ENCODE measurements at places on chromosomes 3 and 15.
A peak's percentile ranks its signal among the peaks of the same experiment; 100 is the strongest.

GRCh38 chr3:64016941-64017620 is 6.2 kb downstream of the PSMD6 start:
- no peak for DNase-seq

- DNase-seq, result no peak
Observed at GRCh38 chr3:143885780-143886427, 37.6 kb upstream of the SLC9A9 start.

DNA sequence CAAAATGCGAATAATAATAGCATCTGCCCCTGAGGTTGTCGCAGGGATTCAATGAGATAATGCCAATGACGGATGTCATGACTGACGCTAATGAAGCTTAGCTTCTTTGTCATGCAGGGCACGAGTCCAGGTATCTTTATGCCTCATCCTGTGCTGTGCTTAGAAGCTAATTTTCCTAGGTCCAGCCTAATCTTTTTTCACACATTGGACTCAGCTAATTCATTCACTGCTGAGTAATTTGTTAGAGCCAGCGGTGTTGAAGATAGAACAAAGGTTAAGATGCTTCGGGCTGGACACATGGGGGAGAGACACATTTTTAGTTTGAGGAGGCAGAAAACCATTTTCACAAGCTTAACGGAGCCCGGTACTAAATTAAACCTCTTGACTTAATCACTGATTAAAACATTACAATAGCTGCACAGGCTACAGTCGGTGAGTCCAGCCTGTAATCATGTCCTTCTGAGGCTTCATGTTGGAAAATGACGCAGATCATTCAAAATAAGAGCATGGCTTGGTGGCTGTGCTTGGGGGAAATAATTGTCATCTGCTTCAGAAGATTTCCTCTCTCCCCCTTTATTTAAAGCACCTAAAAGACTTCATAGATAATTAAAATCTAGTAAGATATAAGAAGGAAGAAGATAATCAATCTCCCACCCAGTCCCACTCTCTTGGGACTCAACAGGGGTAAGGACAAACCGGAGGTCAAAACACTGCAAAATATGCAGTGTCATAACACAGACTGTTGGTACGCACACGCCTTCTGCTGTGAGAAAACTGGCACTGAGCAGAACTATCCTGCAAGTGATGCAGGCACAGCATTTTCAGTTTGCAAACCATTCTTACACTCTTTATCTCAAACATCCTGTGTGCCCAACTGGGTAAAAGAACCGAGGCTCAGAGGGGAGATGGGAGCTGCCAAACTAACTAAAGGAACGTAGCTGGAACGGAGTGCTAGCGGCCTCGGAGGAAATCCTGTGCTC is 3.3 kb upstream of the CCDC174 start:
- no peak for DNase-seq

DNA sequence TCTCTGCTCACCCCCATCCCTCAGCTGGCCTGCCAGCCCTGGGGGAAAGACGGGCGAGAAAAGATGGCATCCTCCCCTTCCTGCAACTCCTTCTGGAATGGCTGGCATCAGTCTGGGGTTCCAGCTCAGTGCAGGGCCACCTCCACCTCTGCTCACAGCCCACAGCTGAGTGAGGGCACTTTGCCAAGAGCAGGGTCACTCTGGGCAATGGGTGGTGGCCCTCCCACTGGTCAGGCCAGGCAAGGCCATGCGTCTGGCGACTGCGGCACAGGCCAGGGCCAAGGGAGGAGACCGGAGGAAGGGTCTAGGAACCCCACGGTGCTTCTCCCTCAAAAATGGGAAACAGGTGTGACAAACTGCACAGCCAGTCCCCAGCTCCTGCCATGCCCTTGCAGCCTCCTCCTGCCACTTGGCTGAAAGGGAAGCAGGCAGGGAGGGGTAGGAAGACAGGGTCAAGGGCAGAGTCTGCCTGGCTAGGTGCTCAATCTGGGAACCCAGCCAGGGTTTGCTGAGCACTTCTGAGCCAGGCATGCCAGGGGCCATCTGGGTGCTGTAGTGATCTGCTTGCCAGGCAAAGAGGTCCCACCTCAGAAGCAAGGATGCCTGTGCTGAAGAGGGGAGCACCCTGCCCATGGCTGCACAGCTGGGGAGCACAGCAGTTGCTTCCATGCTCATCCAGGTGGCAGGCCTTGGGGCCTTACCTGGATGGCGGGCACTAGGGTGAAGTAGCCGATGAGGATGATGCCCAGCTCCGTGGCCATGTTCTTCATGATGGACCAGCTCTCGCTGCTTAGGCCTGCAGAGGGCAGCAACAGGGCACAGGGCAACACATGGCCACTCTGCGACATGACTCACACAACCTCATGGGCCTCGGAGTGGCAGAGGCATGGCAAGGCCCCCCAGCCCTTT is 41.2 kb downstream of the PTPN23 start:
- DNase-seq, result no peak

GRCh38 chr3:70120357-70120966 is 120.9 kb downstream of the SAMMSON start:
- no peak for DNase-seq

GRCh38 chr3:129868912-129869311 is 24.6 kb downstream of the TMCC1 start:
- no peak for DNase-seq

DNA sequence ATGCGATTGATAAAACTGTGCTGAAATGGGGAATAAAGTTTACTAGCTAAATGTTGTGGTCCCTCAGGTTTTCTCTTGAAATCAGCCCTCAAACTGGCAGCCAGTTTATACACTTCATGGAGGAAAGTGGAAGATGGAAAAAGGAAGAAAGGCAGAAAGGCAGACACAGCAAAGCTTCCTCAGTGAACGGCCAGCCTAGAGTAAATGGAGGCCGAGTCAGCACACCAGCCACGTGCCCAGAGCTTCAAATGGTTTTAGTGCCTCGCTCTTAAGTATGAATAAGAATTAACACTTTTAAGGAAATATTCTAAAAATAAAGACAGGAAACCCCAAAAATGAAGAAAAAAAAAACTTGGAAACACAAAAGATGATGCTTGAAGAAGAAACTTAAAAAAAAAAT is 48.3 kb downstream of the GNB4 start:
- no peak for DNase-seq

GRCh38 chr15:39270221-39270855 is 310.5 kb upstream of the THBS1 start:
- DNase-seq, result no peak

DNA sequence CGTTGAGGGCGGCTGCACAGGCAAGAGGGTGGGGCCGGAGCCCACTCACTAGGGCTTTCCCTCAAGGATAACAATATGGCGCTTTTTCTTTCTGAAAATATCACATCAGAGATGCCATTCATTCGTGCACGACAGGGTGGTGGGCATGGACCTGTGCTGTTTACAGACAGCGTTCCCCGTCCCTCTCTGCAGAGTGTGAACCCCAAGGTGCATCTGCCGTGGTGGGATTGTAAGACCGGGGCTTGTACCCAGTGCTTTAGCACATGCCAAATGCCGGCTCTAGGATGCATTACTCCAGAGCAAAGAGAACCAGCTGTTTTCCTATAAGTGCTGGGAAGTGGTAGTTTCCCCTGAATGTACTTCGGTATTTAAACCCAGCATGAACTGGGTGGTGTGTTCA is 37.0 kb downstream of the CHDH start:
- DNase-seq, result no peak

DNA sequence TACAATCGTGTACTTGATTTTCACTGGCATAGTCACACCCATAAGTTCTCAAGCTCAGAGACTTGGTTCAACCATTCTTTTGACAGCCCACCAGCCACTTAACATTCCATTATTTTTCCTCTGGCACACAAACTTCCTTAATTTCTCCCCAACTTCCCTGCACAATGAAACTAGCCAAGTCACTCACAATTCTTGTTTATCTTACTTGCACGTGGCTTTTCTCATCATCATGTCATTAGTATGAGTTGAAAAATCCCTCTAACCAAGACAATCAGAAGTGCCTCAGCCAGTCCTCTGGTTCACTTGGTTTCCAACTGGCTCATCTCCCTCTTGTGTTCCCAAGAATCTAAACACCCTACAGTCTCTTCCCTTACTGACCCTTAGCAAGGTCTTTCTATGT is 110.5 kb upstream of the PTPRG start:
- DNase-seq, result no peak

GRCh38 chr3:171261487-171261886 is 198.7 kb downstream of the TNIK start:
- no peak for DNase-seq

DNA sequence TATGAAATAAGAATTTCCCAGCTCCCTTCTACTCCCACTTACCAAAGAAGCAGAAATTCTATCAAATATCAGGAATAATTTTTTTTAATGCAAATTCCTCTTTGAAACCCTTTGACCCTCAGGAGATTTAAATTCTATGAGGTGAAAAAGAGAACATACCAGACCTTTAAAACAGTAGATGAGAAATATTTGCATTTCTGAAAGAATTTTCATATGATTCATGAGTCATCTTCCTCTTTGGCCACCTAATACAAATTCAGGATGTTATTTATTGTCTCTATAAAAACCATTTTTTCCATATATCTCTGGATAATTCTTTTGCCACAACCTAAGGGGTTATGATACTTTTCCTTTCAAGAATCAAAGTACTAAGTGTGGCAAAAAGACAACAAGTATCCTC is 67.3 kb upstream of the ST3GAL6 start:
- DNase-seq, result no peak

GRCh38 chr3:13891492-13892073 is 11.7 kb upstream of the WNT7A start:
- no peak for DNase-seq

- DNase-seq, result no peak
Observed at GRCh38 chr15:61102281-61102680, 126.8 kb downstream of the RORA start.

DNA sequence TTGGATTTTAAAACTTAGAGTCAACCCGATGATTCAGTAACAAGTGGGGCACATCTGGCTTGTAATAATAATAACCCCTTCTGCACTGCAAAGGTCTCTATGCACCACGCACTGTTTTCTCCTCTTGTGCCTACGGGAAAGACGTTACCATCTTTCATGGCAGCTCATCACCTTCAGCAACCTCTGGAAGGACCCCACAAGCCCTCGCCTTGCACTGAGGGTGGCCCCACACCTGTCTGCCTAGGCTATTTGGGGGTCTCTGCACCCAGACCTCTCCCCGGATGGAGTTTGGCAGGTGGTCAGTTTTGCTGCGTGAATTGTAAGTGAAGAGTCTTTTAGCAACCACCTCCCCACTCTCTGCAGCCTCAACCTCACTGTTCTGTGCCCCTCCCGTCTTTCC is 138.6 kb upstream of the MEF2A start:
- no peak for DNase-seq

GRCh38 chr15:25470230-25470629 is 31.4 kb upstream of the UBE3A start:
- DNase-seq, result no peak

DNA sequence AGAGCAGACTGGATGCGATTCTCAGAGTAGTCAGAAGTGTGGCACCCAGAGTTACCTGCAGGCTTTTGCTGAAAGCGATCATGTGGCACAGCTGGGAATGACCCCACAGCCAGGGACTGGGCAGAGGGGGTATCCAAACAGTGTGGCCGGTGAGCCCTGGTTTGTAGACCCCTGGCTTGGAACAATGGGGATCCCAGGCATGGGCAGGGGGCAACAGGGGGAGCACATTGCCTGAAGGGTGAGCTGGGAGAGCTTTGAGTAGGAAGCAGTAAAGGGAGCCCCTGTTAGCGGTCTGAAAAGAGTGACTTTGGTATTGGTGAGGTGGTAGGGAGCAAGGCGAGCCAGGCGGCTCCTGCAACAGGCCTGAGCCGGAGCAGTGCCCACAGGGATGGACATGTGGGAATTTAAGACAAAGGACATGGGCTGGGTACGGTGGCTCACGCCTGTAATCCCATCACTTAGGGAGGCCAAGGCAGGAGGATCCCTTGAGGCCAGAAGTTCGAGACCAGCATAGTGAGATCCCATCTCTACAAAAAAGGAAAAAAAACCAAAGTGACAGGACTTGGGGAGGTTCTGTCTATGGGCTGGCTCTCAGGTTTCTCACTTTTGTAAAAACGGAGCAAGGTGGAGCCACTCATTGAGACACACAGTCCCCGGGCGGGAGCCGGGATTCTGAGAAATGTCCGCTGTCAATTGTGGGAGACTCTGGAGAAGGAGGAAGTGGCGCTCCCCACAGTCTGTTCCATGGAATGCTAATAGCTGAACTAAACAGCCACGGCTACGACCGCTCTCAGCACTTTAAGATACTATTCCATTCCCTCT is 223.8 kb upstream of the LYSMD4 start:
- DNase-seq, result no peak

- no peak for DNase-seq
Observed at GRCh38 chr15:25173241-25174028, 218.6 kb downstream of the SNRPN start.

GRCh38 chr15:88620995-88621772 is at the start of gene AEN:
AEN (plus strand) TSS chr15:88621340; CDS start chr15:88626210, 4,870 bp downstream.
- peak; percentile 74 for DNase-seq

DNA sequence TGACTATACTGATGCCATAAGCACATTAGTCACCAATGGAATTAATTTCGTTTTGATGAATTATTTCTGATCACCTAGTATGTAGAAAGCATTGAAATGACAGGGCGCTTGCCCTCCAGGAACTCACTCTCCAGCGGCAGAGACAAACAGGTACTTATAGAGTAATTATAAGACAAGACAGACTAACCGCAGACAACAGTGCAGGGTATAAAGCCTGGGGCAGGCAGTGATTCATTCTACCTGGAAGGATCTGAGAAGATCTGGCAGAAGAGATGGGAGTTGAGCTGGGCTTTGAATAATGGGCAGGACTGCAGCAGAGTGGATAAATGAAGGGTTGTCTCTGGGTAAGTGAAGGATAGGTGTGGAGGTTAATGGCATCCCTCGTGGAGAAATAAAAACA is 331.8 kb downstream of the FGF12 start:
- no peak for DNase-seq

GRCh38 chr3:129235344-129235917 is 14.0 kb upstream of the COPG1 start:
- DNase-seq, result no peak

GRCh38 chr3:3288255-3288654 is 108.8 kb upstream of the CRBN start:
- no peak for DNase-seq

GRCh38 chr3:42755681-42756578 is 17.1 kb downstream of the CCDC13 start:
- no peak for DNase-seq

- no peak for DNase-seq
Observed at GRCh38 chr15:70140543-70141375, 43.0 kb upstream of the TLE3 start.

- DNase-seq, result no peak
Observed at GRCh38 chr3:167972502-167972901, 123.2 kb downstream of the GOLIM4 start.

DNA sequence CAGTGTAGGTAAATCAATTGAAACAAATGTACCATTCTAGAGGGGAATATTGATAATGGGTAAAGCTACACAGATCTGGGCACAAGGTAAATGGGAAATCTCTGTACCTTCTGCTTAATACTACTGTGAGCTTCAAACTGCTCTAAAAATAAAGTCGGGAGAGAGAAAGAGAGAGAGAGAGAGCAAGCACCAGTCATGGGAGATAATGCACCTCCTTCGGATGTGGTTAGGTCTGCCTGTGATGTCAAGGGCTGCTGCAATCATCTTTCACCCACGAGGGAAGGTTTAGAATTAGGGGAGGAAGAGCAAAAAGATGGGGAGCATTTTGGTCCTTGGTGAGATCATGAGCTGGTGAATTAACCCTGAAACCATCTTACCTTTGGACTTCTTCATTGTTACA is 219.1 kb downstream of the ZNF385D start:
- no peak for DNase-seq

All from cortex of kidney (tissue), 1 donor.